ENCODE measurements at places on chromosomes 3 and 15.

- DNase-seq, result no peak
Measured at GRCh38 chr3:192861972-192862371, 55.7 kb downstream of the MB21D2 start.

GRCh38 chr15:29573197-29573838 is 248.9 kb downstream of the TJP1 start:
- DNase-seq, result no peak

DNA sequence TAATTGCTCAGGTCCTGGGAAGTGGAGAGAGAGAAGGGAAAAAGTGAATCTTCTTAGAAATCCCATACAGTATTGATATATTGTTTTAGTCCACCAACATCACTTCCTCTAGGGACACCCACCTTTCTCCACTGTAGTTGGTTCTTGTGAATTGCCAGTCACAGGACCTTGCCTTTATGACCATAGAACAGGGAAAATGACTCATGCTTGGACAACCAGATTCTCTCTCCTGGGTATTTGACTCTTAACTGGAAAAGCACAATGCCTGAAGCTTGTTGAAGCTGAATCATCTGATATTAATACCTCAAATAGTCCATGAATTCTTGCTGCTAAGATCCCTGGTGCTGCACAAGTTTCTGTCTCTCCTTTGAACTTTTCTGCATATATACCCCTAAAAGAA is 32.5 kb upstream of the DCLK3 start:
- no peak for DNase-seq

DNA sequence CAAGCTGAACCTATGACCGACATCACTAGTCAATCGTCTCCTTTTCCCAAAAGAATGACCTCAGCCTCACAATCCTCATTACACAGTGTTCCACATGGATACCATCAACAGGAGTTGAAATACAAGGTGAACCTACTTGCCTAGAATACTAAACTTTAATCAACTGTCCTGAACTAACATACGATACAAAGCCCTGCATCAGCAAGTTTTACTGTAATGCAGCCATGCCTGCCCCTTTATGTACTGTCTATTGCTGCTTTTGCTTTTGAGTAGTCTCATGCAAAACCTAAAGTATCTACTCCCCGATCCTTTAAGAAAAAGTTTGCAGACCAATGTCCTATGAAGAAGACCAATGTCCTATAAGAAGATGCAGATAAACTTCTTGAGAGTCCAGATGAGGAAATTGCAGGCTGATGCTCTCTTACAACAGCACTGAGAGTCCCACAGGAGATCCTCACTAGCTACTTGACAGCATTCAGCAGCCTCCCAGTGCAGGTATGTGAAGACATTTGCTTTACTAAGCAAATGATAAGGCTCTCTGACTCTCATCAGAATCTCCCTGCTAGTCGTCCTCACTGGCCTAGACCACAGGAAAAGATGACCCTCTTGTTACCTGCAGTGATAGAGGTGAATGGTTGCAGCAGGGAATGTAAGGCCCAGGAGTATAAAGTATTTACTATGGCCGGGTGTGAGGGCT is 23.6 kb downstream of the SUCLG2 start:
- DNase-seq, result no peak

- no peak for DNase-seq
Measured at GRCh38 chr3:47158208-47158607, 5.7 kb downstream of the SETD2 start.

DNA sequence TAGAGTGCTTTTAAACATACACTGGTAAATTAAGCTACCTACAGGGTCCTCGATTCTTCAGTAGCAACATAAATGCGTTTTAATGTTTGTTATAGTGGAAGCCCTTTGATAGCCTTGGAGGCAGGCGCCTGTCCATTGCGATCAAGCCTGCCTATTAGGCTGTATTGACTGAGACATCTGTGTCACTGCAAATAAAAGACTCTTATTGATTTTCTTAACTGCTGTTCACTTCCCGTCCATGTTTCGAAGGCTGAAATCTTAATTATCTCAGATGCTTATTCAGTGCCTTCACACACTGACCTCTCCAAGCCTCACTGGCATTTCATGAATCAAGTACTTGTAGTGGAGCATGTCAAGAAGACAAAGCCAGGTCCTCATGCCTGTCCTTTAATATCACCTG is 51.1 kb downstream of the MAP2K5 start:
- DNase-seq, result no peak

DNA sequence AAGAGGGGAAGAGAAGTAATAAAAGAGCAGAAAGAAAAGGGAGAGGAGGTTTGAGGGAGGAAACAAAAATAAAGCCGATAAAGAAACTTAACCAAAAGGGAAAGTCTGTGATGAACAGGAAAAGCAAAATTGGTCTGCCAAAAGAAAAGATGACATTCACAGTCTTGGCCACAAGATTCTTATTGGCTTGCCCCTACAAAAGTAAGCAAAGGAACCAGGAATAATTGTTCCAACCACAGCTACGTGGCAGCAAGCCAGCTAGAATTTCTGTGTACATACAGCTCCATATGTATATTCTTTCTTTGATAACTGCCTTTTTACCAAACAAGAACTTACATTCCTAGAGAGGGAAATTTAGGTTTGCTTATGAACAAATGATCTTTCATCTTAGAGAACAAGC is 79.6 kb downstream of the MLH1 start:
- DNase-seq, result peak; percentile 71

DNA sequence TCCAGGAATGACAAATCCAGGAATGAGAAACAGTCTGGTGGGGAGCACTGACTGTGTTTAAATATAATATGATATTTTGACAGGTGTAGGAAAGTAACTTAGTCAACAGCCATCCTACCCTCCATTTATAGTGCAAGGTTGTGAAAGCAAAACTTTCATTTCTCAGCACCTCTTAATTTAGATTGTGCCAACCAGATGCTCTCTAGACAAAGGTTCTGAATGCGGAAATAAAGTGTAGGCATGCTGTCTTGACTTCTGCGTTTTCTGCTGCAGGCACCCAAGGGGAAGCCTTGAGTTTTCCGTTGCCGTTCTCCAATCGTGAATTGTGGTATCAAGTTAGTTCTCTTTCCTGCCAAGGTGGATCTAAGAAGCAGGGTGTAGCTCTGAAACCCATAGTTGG is 261.9 kb upstream of the SUCLG2 start:
- no peak for DNase-seq

DNA sequence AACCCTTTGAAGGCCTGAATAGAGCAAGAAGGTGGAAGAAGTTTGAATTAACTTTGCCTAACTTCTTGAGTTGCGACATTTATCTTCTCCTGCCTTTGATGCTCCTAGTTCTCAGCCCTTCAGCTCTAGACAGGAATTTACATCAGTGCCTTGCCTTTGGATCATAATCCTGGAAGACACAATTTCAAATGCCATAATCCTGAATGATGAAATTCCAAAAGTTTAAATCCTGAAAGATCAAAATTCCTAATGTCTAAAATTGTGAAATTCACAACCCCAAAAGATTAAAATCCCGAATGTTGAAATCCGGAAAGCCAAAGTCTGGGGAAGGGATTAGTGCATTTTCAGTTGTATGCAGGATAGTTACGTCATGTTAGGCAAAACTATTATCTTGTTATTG is 166.6 kb upstream of the PDZRN3 start:
- no peak for DNase-seq

- DNase-seq, result no peak
Measured at GRCh38 chr3:79534727-79535126, 233.1 kb downstream of the ROBO1 start.

- DNase-seq, result no peak
Measured at GRCh38 chr3:143427631-143428030, 308.1 kb downstream of the CHST2 start.

- no peak for DNase-seq
Measured at GRCh38 chr3:151818361-151818760, 4.4 kb downstream of the AADAC start.

DNA sequence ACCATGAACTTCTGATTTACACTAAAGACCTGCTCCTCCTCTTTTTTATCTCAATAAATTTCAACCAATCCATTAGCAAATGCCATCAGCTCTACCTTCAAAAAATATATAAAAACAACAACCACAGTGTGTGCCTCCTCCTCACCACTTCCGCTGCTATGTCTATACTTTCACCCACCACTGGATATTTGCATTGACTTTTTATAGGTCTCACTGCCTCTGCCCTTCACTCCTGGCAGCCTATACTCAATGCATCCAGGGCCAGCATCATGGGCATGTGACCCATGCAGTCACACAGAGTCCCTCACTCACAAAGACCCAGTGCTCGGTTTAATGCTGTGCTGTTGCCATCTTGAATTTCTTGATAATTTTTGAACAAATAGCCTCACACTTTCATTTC is 53.5 kb upstream of the CCDC54 start:
- DNase-seq, result no peak

DNA sequence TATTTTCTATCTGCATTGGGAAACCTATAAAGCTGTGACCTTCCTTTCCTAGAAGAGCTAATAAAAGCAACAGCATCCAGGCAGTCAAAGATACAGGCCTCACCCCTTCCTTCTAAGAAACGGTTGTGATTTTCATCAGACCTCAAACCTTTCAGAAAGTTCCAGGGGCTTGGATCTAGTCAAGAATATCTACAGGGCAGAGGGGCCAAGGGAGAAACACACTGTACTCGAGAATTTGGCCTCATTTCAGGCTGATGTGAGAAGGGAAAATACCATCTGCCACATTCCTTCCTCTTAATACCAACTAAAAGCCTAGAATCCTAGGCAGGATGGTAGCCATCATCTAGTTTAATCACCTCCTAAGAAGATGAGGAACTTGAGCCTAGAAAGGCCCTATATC is 24.5 kb upstream of the BCL6 start:
- DNase-seq, result no peak

DNA sequence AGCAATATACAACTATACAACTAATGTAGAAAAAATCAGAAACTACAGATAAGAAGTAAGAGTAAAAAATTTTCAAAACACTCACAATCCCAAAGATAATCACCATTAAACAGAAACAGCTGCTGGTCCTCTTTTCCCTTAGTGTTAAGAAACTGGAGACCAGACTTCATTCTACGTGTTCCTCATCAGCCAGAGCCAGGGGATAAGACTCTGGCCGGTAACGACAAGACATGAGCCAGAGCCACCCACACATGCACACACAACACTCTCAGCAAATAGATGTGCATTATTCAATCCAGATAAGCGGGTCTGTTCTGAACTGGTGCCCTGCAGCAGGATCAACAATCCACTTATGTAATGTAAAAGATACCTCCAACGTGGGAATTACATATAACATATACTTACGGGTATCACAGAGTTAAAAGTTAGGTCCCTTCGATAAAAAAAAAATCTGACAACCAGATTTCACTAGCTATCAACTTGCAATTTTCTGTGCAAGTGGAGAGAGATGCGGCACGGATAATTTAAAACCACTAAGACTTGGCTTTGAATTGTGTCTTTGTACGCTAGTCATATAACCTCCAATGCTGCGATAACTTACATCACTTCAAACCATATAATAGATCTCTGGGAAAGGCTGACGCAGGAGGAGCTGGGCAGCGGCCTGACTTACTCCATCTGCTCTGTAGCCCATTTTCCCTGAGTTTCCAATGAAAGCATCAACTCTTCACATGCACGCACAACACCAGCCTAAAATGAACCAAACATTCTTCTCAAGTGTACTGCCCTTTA is 17.8 kb downstream of the PRICKLE2 start:
- peak; percentile 57 for DNase-seq

- no peak for DNase-seq
Measured at GRCh38 chr15:88477904-88478303, 10.4 kb downstream of the MRPS11 start.

GRCh38 chr3:189724356-189724755 is 93.2 kb downstream of the TP63 start:
- DNase-seq, result peak; percentile 93

GRCh38 chr3:157051055-157051454 is 108.9 kb downstream of the CCNL1 start:
- DNase-seq, result no peak

DNA sequence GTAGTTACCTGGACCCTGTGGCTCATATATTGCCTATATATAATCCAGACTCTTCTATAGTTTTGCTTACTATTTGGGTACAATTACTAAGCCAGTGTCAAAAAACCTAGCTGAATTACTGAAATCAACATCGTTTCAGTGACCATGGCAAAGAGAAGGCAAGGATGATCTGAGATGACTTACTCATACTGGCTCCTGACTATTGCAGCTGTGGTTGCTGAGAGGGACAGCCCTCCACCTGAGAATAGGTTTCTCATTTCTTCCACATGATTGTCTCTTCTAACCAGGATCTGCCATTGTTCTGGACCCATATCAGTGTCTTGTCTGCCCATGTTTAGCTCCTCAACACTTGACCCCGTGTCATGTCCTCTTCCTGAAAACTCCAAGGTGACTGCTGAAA is 30.2 kb downstream of the CASR start:
- DNase-seq, result no peak

DNA sequence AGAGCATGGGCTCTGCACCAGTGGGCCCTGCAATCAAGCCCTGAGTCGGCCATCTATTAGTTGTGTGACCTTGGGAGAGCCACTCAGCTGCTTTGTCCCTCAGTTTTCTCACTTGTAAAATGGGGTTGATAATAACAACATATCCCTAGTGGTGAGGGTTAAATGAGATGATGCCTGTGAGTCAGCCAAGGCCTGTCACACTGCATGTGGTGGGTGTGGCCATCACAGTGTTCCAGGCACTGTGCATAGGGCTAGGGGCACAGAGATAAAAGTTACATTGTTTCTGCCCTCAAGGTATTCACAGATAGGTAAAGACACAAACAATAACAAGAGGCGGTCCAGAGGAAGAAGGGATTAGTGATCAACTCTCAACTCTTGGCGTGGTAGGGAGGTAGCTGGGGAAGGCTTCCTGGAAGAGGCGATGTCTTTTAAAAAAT is 19.5 kb downstream of the SMAD6 start:
- no peak for DNase-seq

DNA sequence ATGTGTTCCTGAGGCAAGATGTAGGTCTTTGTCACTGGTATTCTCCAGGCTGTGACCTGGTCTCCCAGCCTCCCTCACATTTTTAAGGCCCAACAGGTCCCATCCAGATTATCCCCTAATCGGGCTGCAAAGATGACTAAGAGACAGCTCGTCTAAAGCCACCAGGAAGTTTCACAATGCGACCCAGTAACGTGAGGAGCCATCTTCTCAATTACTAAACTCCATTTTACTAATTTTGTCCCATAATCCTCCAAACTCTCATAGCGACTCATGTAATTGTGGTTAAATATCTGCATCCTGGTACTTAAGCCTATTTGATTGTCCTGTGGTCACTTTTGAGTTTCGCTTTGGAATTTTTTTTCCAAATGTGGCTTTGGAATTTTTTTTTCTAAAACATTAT is 8.7 kb upstream of the PLA2G4F start:
- DNase-seq, result no peak

DNA sequence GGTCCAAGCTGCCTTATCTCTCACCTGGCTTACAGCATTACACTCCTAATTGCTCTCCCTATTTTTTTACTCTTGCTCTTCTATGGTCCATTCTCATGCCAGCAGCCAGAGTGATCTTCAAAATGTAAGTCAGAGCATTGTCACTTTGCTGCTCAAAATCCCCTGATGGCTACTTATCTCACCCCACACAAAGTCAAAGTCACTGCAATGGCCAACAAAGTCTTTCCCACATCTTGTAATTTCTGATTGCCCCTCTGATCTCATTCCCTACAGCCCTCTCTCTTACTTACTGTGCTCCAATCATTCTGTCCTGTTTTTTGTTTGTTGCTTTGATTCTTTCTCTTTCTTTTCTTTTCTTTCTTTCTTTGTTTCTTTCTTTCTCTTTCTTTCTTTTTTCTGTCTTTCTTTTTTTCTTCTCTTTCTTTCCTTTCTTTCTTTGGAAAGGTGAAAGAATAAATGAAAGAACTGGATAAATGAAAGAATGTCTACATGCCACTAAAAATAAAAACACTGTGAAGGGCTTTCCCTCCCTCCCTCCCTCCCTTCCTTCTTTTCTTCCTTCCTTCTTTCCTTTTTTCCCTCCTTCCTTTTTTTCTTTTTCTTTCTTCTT is 34.9 kb upstream of the TIPARP start:
- DNase-seq, result no peak

GRCh38 chr3:48662753-48663488 is at the start of gene CELSR3:
Gene CELSR3 (minus strand): TSS chr3:48662886. CDS start chr3:48662634, 252 bp downstream.
- peak; percentile 78 for DNase-seq
